ENCODE measurements at places on chromosomes 5 and 9. TPM values are rescaled to one million over a fixed set of nuclear protein-coding genes. Genes with fewer than 3 reads are reported as not detected.

ENHO gene
- 0.33 TPM for total RNA-seq

PCDHAC1 gene
- total RNA-seq: 2.5 TPM

NRARP gene
- total RNA-seq: 2.1 TPM

GRCh38 chr9:126721564-126721981 is 83.3 kb upstream of the ZBTB43 start:
- H3K4me1 ChIP-seq: peaks cover 4% of the 10 kb centered on the region
- peak overlapping the region; percentile 98 for H3K27ac ChIP-seq
- H3K27me3 ChIP-seq: peaks cover 5% of the 10 kb centered on the region
- H3K36me3 ChIP-seq: no peaks in the 10 kb centered on the region

- no peak overlapping the region for H3K27ac ChIP-seq
- DNase-seq: no peak
- no peaks in the 10 kb centered on the region for H3K27me3 ChIP-seq
- H3K4me1 ChIP-seq: no peaks in the 10 kb centered on the region
These were observed 703.0 kb upstream of the NUDT12 start for GRCh38 chr5:104265531-104266140.

DNA sequence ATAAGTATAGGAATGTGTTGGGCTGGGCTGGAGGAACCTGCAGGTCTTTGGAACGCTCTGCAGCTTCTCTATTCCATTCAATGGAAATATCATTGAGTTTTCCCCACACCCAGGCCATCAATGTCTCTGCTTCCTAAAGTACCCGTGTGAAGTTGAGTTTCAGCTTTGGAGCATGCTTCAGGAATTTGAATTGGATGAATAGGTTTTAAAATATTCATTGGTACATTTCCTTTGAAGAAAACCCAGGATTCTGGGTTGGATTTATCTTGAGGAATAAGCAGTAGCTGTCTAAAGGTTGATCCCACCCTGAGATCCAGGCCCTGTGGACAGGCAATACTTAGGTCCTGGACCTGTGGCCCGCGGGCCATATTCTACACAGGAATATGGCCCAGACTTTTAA is 37.3 kb downstream of the INSYN2B start:
- no peaks in the 10 kb centered on the region for H3K4me1 ChIP-seq
- no peak overlapping the region for H3K27ac ChIP-seq
- H3K4me3 ChIP-seq: no peak overlapping the region

ATP10B gene
- total RNA-seq: 2.9 TPM

DNA sequence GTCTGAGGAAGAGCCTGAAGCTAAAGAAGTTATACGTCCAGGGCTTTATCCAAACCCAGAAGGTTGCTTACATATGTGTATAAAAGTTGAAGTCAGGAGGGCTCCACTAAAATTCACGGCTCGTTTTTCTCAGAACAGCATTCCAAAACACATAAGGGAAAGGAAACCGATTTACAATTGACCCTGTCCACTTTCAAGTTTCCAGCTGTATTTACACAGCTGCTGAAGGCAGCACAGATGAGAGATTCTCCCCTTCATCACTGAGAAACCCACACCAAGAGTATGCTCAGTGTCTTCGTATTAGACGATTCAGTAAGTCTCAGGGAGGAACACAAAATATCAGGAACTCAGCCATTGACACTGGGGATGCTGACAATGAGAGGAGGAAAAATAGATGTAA is 5.9 kb upstream of the NREP start:
- H3K4me3 ChIP-seq: no peak overlapping the region
- H3K4me1 ChIP-seq: no peaks in the 10 kb centered on the region
- DNase-seq: no peak
- no peaks in the 10 kb centered on the region for H3K36me3 ChIP-seq

GRCh38 chr5:132369474-132370180 is at the start of gene SLC22A5:
Gene SLC22A5, plus strand, starts transcription at chr5:132369710. Its CDS starts 263 bp downstream, at chr5:132369973.
- no peaks in the 10 kb centered on the region for H3K36me3 ChIP-seq
- H3K27ac ChIP-seq: peak within 1 kb of the TSS; percentile 94
- no peaks in the 10 kb centered on the region for H3K27me3 ChIP-seq
- DNase-seq: peak; percentile 72
- H3K4me1 ChIP-seq: peaks cover 2% of the 10 kb centered on the region

All from breast epithelium (tissue), 4 donors.